Spleen (tissue), 13 donors: ENCODE measurements at places on chromosomes 7 and 10. TPM values are rescaled to one million over a fixed set of nuclear protein-coding genes. Genes with fewer than 3 reads are reported as not detected.

GRCh38 chr7:90178679-90179278 is 24.5 kb downstream of the STEAP1 start:
- DNase-seq, result no peak

GRCh38 chr10:129328546-129328945 is 138.5 kb upstream of the MGMT start:
- DNase-seq, result no peak

DNA sequence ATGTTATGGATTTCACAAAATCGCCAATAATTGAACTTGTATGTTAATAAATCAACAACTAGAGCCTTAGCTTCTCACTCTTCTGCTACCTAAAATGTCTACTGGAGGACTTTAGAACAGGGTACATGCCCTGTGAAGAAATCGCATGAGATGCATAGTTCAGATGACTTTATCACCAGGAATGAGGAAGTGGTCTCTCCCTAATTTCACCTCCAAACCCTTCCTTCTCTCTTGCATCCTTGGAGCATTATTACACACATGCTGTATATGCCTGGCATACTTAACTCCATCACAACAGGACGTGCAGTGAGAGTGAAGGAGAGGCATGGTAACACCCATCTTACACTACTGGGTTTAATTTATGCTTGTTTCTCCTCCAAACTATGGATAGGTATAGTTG is 27.8 kb downstream of the RHEB start:
- no peak for DNase-seq

- no peak for DNase-seq
Measured at GRCh38 chr10:35674843-35675242, 32.7 kb upstream of the FZD8 start.

DNA sequence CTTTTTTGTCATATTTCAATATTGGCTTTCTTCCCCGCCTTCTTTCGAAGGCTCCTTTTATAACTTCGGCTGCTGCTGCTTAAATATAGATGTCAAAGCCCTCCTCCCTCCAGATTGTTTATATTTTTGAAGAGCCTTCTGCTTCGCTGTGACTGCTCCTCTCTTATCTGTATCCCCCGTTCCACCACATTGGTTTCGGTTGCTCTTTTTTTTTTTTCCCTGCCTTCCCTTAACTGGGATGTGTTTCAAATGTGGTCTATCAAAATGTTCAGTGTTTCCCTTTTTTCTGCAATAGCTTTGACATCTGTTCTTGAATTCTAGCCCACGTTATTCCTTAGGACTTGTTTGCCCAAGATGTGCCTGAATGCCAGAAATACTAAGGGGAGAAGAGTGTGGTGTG is 96.4 kb downstream of the CUX1 start:
- DNase-seq, result no peak

DNA sequence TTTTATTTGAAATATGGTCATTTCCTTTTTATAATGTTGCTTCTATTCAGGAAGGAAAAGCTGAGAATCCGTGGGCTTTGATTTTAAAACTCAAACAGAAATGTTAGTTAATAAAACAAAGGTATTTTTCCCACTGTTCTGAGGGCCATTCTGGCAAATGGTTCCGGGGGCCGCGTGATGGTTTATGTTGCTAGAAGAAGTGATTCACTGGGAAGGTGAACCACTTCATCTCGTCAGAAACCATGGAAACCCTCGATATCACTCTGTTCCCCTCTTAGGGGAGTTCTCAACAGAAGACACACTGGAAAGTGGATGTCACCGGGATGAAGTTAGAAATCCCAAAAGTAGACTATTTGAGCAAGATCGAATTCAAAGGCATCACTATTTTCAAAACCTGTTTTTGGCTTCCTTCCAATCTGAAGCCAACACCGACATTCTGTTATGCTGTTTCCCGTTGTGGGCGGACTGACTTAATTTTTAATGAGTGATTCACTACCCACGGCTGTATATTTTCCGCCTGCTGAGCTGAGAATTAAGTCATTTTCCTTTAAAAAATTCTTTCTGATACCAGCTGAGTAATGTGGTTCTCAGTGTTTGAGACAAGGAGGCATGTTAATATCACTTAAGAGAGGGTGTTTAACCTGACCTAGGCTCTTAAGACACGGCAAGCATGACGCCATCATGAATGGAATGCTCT is 84.1 kb downstream of the PTPRE start:
- no peak for DNase-seq

DNA sequence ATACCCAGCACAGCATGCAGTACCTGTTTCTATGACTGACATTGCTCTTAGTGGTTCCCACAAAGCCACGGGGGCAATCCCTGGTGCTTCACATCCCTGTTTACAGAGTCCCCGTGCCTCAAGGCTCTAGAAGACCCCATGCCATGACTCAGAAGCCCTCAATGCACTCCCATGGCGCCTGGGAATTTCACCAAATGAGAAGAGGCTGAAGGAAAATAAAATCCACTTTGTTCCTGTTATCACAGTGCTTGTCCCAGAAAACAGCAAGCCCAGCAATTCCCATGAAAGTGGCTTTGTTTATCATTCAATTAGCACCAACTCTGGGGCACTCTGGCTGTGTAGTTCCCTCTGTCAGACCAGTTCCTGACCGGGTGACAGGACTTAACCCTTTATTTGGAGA is 268.3 kb downstream of the TNS3 start:
- DNase-seq, result no peak

GRCh38 chr10:123746942-123747341 is 80.8 kb downstream of the GPR26 start:
- DNase-seq, result no peak

GRCh38 chr10:56632537-56632936 is 271.5 kb upstream of the ZWINT start:
- no peak for DNase-seq

- DNase-seq, result no peak
Measured at GRCh38 chr10:15176269-15176668, 7.8 kb upstream of the NMT2 start.

DNA sequence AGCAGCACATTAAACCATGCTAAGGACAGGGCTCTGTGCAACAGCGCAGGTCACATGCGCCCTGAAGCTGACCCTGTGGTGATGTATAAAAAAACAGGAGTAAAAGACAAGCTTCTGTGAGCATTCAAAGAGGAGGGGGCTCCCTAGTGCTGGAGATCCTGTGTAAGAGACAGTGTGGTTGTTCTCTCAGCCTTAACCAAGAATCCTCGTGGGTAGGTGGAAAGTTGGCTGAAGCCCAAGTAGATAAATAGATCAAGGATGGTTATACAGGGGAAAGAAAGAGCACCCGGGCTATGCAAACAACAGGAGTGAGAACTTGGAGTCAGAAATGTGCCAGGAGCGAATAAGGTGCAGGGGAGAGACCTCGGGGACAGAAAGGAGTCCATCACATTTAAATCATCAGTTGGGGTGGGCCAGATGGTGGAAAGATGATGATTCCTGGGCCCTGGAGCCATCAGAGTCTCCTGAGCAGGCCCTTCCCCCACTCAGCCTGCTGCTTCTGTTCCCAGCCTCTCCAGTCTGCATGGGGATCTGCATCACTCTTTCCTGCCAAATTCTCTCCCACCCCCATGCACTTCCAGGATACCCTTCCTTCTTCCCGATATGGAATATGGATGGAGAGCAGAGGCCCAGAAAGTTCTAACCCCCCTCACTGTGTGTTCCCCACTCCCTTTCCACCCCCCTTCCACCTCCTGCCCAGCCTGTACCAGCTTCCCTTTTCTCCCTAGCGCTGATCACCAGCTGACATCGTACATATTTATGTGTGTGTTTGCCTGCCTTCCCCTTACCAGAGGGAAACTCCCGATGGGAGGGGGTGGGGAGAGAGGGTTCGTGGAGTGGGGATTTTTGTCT is 78.1 kb upstream of the PRR15 start:
- DNase-seq, result no peak

DNA sequence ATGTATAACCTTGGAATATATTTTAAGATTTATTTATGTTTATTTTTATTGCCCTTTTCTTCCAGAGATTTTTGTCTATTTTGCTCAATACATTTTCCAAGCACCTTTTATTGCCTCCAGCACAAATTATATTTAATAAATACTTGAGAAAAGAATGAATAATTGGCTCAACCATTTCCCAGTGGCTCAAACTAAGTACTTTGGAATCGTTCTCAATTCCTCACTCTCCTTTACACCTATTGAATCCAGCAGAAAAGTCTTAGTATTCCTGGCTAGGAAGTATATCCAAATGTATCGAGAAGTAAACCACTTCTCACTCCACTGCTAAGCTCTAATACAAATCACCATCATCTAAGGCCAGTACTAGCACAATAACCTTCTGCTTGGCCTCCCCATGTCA is 276.1 kb downstream of the NEBL start:
- DNase-seq, result no peak

- DNase-seq, result no peak
Measured at GRCh38 chr7:129376076-129376777, 58.0 kb upstream of the STRIP2 start.

DNA sequence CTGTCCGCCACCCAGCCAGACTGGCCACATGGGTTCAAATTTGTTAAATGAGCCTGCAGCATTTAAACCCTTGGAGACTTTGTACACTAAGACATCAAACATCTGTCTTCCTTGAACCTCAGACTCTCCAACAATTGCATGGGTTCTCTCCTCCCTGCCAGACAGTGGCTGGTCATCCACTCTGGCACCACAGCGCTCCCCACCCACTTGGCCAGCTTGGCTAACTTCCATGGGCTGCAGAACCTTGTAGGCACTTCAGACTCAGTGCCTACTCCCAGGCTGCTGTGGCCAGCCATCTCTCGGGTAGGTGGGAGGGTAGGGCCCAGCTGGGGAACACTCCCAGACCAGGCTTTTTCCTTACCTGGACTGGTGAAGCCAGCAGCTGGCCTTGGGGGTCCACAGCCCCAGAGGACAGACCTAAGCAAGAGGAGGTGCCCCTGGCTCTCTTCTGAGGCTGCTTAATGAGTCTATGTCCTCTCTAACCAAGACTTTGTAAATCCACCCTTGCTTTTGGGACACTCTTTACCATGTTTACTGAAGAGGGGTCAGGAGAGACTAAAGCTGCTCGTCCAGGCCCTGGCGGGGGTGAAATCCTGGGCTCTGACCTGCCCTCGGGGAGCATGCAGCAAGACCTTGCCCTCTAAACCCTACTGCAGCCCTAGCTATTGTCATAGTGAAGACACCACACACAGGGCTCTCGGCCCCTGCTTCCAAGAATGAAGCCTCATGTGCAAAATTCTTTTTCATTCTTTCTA is 82.7 kb downstream of the ARHGAP22 start:
- DNase-seq, result peak; percentile 66

- DNase-seq, result no peak
Measured at GRCh38 chr10:6729861-6730344, 149.8 kb upstream of the PRKCQ start.

ZPBP gene
- not detected for total RNA-seq

NACAD gene
- 3.4 TPM for total RNA-seq

CYP2E1 gene
- 3.2 TPM for total RNA-seq

SFTPA2 gene
- not detected for total RNA-seq

TMEM273 gene
- 25.6 TPM for total RNA-seq
